Activated B cell treated with CpG ODN at 0.5 μM for 24 hours (primary cell): ENCODE measurements at places on chromosomes 12 and 14.

DNA sequence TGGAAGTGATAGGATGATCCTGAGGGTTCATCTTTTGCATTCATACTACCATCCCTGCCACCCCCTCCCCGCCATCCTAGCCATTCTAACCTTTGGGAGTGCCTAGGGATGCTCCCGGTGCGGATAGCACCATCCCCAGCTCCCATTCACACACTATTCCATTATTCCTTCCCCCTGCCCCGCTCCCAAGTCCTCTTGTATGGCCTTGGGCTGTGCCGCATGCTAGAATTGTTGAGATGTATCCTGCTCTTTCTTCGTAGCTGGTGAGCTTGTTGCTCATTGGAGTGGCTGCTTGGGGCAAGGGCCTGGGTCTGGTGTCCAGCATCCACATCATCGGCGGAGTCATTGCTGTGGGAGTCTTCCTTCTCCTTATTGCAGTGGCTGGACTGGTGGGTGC, 644 bp downstream of the TSPAN31 start:
- no peak for DNase-seq

GRCh38 chr14:104681689-104682074, 7.7 kb upstream of the INF2 start:
- no peak for DNase-seq

GRCh38 chr14:92515546-92516343, 2.2 kb downstream of the RIN3 start:
- no peak for DNase-seq

GRCh38 chr12:25459541-25459951, 93.5 kb downstream of the LMNTD1 start:
- DNase-seq = peak; percentile 47

- no peak for DNase-seq
Observed at GRCh38 chr12:102120564-102120873, 536 bp downstream of the PARPBP start.

GRCh38 chr12:56261503-56262232, 3.5 kb upstream of the ANKRD52 start:
- DNase-seq = no peak

- DNase-seq = no peak
Observed at GRCh38 chr14:82362452-82362851, 828.8 kb upstream of the SEL1L start.

- no peak for DNase-seq
Observed at GRCh38 chr12:102564026-102564425, 83.7 kb upstream of the IGF1 start.

GRCh38 chr12:5872745-5873144, 72.3 kb downstream of the ANO2 start:
- DNase-seq = no peak

DNA sequence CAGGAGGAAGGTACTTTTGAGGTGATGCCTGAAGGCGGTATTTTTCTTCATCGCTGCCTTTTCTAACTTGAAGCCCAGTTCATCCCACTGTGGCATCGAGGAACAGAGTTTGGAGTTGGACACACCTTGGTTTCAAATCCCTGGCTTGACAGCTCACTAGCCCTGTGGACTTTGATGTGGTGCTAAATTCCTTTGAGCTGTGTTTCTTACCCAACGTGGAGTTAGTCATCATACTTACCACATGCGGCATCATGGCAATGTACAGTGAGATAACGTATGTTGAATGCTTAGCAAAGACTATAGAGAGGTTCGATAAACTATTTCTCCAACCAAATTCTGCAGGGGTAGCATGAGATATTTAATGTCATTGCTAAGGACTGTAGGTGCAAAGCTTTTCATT, 3.4 kb downstream of the PLEKHG3 start:
- DNase-seq = no peak

DNA sequence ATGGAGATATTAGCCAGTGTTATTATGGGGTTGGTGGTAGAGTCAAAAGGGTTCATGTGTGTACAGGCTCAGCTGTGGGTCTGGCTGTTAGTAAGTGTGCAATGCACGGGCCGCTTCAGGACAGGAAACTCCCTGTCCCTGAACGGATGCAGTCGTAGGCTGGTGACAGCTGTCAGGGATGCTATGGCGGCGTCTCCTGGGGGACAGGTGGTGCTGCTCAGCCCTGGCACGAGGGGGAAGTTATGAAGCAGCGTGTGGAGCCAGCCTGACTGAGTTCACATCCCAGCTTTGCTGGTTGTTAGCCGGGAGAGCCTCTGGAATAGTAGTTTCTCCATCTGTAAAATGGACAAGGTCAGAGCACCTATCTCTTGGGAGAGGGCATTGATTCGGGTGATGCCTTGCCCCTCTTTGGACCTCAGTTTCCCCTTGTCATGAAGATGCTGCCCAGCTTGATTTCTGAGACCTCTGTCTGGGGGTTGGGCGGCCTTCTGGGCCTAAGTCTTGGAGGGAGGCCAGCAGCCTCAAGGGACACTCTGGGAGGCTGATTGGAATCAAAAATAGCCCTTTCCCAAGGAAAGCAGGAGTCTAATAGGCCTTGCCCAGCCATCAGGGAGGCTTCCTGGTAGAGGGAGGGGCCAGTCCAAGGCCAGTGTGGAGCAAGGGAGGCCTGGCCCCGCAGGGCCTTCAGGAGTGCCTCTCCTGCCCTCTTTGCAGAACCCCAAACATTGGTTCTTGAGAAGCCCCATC, 7.1 kb downstream of the ASB2 start:
- no peak for DNase-seq

GRCh38 chr14:105150368-105151083, 18.1 kb downstream of the JAG2 start:
- DNase-seq = no peak

- DNase-seq = no peak
Observed at GRCh38 chr14:69519204-69520100, 34.9 kb downstream of the PLEKHD1 start.

DNA sequence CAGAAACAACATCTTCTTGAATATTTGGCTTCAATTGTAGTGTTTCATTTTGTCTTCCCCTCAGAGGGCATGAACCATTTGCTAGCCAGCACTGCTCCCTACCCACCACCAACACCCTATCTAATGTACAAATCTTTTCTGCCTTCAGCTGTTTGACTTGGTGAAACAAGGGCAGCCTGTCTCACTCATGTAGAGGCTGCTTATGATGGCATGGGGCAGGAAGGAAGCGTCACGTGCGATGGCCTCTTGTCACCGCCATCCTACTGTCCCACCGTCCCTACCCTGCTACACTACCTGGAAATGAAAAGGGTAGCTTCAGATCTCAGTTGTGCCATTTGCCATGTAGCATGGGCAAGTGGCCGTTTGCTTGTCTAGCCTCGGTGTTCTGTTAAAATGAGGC, 29.9 kb upstream of the LRTM2 start:
- no peak for DNase-seq

GRCh38 chr14:72513346-72513745, 380.6 kb downstream of the DPF3 start:
- no peak for DNase-seq

DNA sequence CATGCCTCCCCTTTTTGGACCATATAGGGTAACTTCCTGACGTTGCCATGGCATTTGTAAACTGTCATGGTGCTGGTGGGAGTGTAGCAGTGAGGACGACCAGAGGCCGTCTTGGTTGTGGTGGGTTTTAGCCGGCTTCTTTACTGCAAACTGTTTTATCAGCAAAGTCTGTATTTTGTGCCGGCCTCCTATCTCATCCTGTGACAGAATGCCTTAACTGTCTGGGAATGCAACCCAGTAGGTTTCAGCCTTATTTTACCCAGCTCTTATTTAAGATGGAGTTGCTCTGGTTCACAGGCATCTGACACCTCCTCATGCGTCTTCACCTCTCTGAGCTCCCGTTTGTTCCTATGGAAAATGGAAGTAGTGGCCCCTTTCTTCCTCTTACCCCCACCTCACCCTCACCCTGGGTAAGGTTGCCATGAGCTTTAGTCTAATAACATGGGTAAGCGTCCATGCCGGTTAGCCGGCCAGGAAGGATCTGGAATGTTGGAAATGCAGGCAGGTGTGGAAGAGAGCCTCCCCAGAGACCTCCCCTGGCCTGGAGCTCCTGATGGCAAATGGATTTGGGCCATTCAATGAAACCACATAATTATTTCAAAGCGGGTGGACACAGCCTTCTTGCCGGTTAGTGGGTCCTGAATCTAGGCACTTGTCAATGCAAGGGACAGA, 18.6 kb downstream of the HHIPL1 start:
- DNase-seq = no peak

DNA sequence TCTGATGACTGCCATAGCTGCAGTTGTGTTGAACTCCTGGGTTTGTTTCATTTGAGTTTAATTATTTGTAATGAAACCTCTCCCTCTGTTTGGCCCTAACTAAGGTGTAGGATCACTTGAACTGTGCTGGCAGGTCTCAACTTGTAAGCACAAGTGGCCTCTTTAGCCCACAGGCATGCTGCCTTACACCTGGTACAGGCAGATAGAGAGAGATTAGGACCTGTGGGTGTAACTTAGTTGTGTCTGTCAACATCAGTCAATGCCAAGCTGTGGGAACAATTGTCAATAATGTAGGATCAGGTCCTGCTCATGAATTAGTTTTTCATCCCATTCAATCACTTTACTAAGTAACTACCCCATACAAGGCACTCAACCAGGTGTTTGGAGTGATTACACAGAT, 263.0 kb upstream of the G2E3 start:
- no peak for DNase-seq

DNA sequence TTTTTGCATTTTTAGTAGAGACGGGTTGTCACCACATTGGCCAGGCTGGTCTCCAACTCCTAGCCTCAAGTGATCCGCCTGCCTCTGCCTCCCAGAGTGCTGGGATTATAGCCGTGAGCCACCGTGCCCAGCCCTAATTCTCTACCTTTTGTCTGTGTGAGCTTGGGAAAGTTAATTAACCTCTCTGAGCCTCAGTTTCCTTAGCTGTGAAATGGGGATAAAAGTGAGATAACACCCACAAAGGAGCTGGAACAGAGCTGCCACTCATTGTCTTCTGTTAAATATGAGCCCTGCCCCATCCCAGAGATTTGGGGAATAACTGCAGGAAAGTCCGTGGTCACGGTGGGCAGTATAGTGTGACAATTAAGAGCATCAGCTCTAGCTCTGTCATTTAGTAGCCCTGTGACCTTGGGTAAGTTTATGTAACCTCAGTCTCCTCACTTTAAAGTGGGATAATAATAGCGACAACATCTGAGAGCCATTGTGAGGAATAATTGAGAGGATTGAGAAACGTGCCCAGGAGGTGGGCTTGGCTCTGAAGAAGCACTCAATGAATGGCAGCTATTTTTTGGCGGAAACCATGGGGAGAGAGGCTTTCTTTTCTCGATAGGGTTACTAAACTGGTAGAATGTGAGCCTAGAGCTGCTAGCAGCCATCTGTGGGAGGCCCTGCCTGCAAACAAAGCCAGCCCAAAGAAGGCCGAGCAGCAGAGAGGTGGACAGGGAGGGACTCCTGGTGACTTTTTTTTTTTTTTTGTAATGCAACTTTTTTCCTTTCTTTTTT, 60.8 kb upstream of the MED13L start:
- no peak for DNase-seq

- no peak for DNase-seq
Observed at GRCh38 chr12:31310488-31310887, 15.5 kb downstream of the SINHCAF start.

DNA sequence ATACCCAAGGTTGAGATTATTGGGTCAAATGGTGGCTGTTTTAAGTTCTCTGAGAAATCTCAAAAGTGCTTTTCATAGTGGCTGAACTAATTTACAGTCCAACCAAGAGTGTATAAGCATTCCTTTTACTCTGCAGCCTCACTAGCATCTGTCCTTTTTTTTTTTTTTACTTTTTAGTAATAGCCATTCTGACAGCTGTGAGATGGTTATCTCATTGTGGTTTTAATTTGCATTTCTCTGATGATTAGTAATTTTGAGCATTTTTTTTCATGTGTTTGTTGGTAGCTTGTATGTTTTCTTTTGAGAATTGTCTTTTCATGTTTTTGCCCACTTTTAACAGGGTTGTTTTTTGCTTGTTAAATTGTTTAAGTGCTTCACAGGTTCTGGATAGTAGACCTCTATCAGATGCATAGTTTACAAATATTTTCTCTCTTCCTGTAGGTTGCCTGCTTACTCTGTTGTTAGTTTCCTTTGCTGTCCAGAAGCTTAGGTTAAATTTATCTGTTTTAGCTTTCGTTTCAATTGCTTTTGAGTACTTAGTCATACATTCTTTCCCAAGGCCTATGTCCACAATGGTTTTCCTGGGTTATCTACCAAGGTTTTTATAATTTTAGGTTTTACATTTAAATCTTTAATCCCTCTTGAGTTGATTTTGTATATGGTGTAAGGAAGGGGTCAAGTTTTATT, 881.3 kb upstream of the SEL1L start:
- DNase-seq = no peak

DNA sequence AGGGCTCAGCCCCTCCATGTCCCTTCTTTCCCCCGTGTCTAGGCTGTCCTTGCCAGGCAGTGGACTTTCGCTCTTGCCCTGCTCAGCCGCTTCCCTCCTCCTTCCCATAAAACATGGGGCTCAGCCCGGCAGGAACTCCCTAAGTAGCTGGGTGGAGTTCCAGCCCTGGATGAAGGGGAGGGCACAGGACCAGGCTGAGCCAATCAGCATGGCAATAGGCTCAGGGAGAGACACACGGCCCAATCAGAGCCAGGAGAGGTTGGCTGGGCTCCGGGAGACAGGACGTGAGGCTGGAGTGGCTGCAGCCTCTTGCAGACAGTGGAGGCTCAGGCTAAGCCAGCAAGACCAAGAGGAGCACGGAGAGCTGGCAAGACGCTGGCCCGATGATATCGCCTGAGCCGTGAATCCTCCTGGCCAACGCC, 54.3 kb downstream of the GALNT9 start:
- no peak for DNase-seq

- DNase-seq = peak; percentile 60
Observed at GRCh38 chr14:95495538-95496025, 20.9 kb downstream of the SYNE3 start.

- no peak for DNase-seq
Observed at GRCh38 chr12:56229082-56229481, 769 bp upstream of the SLC39A5 start.

GRCh38 chr14:101506926-101507835, 54.1 kb upstream of the DIO3 start:
- no peak for DNase-seq

GRCh38 chr14:42742084-42742483, 1135.4 kb downstream of the LRFN5 start:
- no peak for DNase-seq

DNA sequence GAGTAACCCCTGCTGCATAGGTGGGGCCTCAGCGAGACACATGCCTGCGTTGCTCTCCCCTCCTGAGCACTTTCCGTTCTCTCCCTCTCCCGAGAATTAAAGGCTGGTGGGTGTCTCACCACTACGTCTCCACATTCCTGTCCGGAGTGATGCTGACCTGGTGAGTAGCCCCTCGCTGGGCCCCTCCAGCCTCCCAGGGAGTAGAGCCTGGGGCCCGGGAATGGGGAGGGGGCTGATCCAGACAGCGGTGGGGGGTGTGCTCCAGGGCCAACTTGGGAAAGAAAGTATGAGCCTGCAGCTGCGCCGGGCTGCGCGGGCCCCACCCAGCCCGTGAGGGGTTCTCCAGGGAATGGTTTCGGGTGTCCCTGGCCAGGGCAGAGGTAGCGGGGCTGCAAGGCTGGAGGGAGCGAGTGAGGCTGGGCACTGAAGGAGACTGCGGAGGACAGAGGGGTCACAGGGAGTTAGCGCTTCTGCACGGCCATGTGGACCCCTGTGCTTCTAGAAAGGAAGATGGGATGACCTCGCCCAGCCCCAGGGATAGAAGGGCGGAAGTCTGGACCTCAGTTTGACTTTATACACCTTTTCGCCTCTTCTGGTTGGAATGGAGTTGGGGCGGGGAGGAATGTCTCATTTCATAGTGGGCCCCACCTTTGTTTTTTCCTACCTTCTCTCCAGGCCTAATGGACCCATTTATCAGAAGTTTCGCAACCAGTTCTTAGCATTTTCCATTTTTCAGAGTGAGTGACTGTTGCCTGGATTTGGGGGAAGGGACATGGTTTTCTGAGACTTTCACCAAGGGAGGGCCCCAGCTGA, 22.5 kb downstream of the RHOF start:
- no peak for DNase-seq

- DNase-seq = no peak
Observed at GRCh38 chr14:86311151-86311550, 781.2 kb downstream of the FLRT2 start.
